ENCODE measurements at places on chromosomes 16 and 17. TPM values are rescaled to one million over a fixed set of nuclear protein-coding genes. Genes with fewer than 3 reads are reported as not detected.

DNA sequence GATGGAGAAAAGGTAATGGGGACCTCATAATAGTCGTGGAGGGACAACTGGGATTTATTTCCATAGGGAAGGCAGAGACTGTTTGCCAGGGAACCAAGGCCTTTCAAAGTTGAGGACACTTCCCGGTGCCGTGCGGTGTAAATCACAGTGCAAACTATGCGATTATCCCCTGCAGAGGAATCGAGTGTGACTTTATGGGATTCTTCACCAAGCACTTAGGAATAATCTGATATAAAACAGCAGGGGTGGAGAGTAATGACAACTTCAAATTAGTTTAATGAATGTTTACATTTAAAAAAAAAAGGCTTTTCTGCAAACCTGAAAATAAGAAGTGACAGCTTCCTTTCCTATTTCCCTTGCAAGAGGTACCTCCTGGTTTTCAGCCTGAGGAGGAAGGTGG lies 538.2 kb downstream of the MAF start:
- no peak overlapping the region for H3K4me3 ChIP-seq
- no peak overlapping the region for H3K27ac ChIP-seq
- no peaks in the 10 kb centered on the region for H3K36me3 ChIP-seq

DNA sequence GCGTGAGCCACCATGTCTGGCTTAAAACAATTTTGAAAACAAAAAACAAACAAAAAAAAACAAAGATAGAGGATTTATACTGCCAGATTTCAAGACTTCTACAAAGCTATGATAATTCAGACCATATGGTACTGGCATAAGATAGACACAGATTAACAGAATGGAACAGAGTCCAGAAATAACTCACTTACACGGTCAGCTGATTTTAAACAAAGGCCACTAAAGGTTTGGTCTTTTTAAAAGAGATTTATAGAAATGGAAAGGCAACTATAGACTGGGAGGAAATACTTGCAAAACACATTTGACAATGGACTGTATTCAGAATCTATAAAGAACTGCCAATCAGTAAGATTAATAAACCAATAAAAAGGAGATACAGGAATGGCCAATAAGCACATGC lies 48.6 kb upstream of the MNT start:
- DNase-seq, result no peak
- H3K4me1 ChIP-seq, result no peaks in the 10 kb centered on the region
- H3K27ac ChIP-seq, result no peak overlapping the region
- H3K27me3 ChIP-seq, result no peaks in the 10 kb centered on the region
- peaks cover 34% of the 10 kb centered on the region for H3K36me3 ChIP-seq

The ARSG gene
- 20.8 TPM for total RNA-seq

GRCh38 chr17:79776376-79777119 lies 1.4 kb upstream of the CBX2 start:
- no peak for DNase-seq
- H3K27me3 ChIP-seq, result no peaks in the 10 kb centered on the region
- peaks cover 13% of the 10 kb centered on the region for H3K4me1 ChIP-seq
- H3K27ac ChIP-seq, result peak overlapping the region; percentile 88
- H3K4me3 ChIP-seq, result peak overlapping the region; percentile 71
- peaks cover 19% of the 10 kb centered on the region for H3K36me3 ChIP-seq

The IRX5 gene
- 2.6 TPM for total RNA-seq

The LYRM9 gene
- total RNA-seq, result 5.8 TPM

The DNASE1 gene
- total RNA-seq, result 24.4 TPM

GRCh38 chr16:53078247-53078646 lies 23.5 kb downstream of the CHD9 start:
- no peak overlapping the region for H3K27ac ChIP-seq
- H3K36me3 ChIP-seq, result peaks cover 8% of the 10 kb centered on the region
- no peaks in the 10 kb centered on the region for H3K4me1 ChIP-seq
- H3K27me3 ChIP-seq, result no peaks in the 10 kb centered on the region
- H3K4me3 ChIP-seq, result no peak overlapping the region

DNA sequence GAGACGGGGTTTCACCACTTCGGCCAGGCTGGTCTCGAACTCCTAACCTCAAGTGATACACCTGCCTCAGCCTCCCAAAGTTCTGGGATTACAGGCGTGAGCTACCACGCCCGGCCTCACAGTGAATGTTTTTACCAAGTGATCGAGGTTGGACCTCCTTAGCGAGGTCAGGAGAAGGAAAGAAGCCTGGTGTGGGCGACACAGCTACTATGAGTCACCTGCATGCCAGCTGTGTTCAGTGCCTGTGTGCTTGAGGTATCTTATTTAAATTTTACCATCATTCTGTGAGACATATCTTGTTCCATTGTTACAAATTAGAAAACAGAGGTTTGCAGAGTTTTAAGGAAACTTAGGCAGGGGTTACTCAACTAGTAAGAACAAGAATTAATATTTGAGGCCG lies 174.8 kb upstream of the DYNLRB2 start:
- H3K27ac ChIP-seq, result no peak overlapping the region
- H3K4me1 ChIP-seq, result peaks cover 5% of the 10 kb centered on the region
- H3K27me3 ChIP-seq, result peaks cover 62% of the 10 kb centered on the region
- no peak overlapping the region for H3K4me3 ChIP-seq

GRCh38 chr17:19301274-19301951 lies 61.1 kb downstream of the B9D1 start:
- no peak overlapping the region for H3K27ac ChIP-seq
- no peaks in the 10 kb centered on the region for H3K36me3 ChIP-seq
- no peak for DNase-seq
- H3K4me1 ChIP-seq, result no peaks in the 10 kb centered on the region

- H3K4me1 ChIP-seq, result no peaks in the 10 kb centered on the region
- no peak overlapping the region for H3K27ac ChIP-seq
- H3K4me3 ChIP-seq, result no peak overlapping the region
- H3K27me3 ChIP-seq, result no peaks in the 10 kb centered on the region
- H3K36me3 ChIP-seq, result no peaks in the 10 kb centered on the region
These were observed 6.7 kb upstream of the HEATR3 start for GRCh38 chr16:50059111-50059510.

- no peaks in the 10 kb centered on the region for H3K36me3 ChIP-seq
- H3K4me1 ChIP-seq, result no peaks in the 10 kb centered on the region
- DNase-seq, result peak; percentile 55
- no peak overlapping the region for H3K4me3 ChIP-seq
- no peak overlapping the region for H3K27ac ChIP-seq
These were observed 19.0 kb upstream of the MON1B start for GRCh38 chr16:77171745-77172635.

The ELMO3 gene
- total RNA-seq, result 11.0 TPM

The CLDN7 gene
- 142 TPM for total RNA-seq

DNA sequence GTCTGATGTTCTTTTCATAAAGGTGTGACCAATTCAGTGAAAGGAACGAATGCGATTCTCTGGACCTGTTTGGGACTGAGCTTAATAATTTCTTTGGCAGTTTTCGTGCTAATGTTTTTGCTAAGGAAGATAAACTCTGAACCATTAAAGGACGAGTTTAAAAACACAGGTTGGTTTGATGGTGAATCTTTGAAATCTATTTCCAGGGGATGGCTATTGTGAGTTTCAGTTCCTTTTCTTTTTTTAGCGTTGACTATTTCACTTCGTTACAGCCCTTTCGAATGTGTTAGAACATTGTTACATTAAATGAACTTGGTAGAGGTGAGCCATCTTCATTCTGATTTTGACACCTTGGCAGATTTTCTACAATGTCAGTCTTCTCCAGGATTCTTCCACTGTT lies 1.2 kb downstream of the TNFRSF17 start:
- H3K27me3 ChIP-seq, result no peaks in the 10 kb centered on the region
- no peak overlapping the region for H3K27ac ChIP-seq
- H3K4me3 ChIP-seq, result no peak overlapping the region
- H3K4me1 ChIP-seq, result no peaks in the 10 kb centered on the region
- DNase-seq, result no peak
- no peaks in the 10 kb centered on the region for H3K36me3 ChIP-seq

GRCh38 chr17:15119968-15120367 lies 145.2 kb downstream of the PMP22 start:
- H3K36me3 ChIP-seq, result no peaks in the 10 kb centered on the region
- DNase-seq, result peak; percentile 39
- H3K4me1 ChIP-seq, result no peaks in the 10 kb centered on the region
- no peaks in the 10 kb centered on the region for H3K27me3 ChIP-seq

DNA sequence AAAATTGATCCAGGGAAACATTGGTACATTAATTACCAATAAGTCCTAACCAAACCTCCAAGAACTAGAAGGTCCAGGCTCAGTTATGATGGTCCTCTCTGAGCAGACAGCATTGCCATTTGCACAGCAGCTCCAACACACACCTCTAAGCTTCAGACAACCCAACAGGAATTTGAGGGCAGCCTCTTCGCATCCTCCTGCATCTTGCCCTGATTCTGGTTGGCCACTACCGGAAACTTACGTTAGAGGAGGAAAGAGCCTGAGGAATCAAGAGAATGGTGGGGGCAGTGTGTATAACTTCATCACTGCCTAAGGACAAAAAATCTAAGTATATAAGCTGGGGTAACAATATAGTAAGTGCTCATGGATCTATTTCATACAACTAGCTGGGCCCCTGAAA lies 15.7 kb downstream of the FAM117A start:
- H3K36me3 ChIP-seq, result no peaks in the 10 kb centered on the region
- H3K27ac ChIP-seq, result no peak overlapping the region
- no peaks in the 10 kb centered on the region for H3K27me3 ChIP-seq
- no peak overlapping the region for H3K4me3 ChIP-seq
- H3K4me1 ChIP-seq, result no peaks in the 10 kb centered on the region
- DNase-seq, result no peak

- H3K4me1 ChIP-seq, result no peaks in the 10 kb centered on the region
- no peak for DNase-seq
- no peak overlapping the region for H3K27ac ChIP-seq
- no peaks in the 10 kb centered on the region for H3K36me3 ChIP-seq
- no peaks in the 10 kb centered on the region for H3K27me3 ChIP-seq
These were observed 23.8 kb downstream of the SLC12A3 start for GRCh38 chr16:56888806-56889205.

- no peak overlapping the region for H3K27ac ChIP-seq
- H3K36me3 ChIP-seq, result no peaks in the 10 kb centered on the region
- peak overlapping the region; percentile 31 for H3K4me3 ChIP-seq
- DNase-seq, result peak; percentile 97
- H3K27me3 ChIP-seq, result peaks cover 13% of the 10 kb centered on the region
- H3K4me1 ChIP-seq, result peaks cover 8% of the 10 kb centered on the region
These were observed 259.0 kb downstream of the HS3ST4 start for GRCh38 chr16:25950586-25951281.

- no peak for DNase-seq
- no peak overlapping the region for H3K4me3 ChIP-seq
- H3K27ac ChIP-seq, result no peak overlapping the region
- no peaks in the 10 kb centered on the region for H3K27me3 ChIP-seq
- H3K4me1 ChIP-seq, result peaks cover 10% of the 10 kb centered on the region
- H3K36me3 ChIP-seq, result peaks cover 4% of the 10 kb centered on the region
These were observed 63.0 kb downstream of the BAIAP2 start for GRCh38 chr17:81097943-81098308.

DNA sequence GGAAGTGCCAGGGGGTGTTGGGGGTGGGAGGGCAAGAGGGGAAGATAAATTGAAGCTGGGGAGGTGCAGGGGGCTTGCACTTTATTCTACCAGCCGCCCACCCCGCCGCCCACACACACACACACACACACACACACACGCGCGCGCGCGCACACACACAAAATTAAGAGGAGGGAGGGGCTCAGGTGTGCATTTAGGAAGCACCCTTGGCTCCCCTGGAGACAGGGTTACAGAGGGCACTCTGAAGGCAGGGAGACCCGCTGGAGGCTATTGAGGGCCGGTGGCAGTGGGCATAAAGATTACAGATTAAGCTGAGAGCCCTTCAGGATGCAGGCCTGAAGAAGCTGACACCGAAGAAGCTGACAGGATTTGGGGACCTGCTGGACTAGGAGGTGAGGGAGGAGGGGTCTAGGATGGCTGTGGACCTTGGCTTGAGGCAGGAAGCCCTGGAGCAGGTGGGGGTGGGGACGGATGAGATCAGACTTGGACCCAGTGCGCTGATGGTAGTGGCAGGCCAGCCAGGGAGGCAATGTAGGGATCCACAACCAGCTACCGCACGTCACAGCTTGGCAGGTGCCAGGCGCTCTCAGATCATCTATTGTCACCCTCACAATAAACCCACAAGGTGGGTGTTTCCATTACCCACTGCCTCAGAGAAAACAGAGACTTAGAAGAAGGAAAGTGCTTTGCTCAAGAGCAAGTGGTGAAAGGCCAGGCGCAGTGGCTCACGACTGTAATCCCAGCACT lies 772 bp upstream of the SAMD14 start:
- H3K4me3 ChIP-seq, result peak overlapping the region; percentile 73
- peaks cover 12% of the 10 kb centered on the region for H3K36me3 ChIP-seq
- H3K4me1 ChIP-seq, result no peaks in the 10 kb centered on the region
- H3K27me3 ChIP-seq, result no peaks in the 10 kb centered on the region
- DNase-seq, result peak; percentile 85

GRCh38 chr17:50474523-50474922 lies 4.1 kb upstream of the RSAD1 start:
- no peak for DNase-seq
- no peaks in the 10 kb centered on the region for H3K4me1 ChIP-seq
- H3K27ac ChIP-seq, result no peak overlapping the region
- H3K4me3 ChIP-seq, result no peak overlapping the region
- H3K36me3 ChIP-seq, result no peaks in the 10 kb centered on the region

DNA sequence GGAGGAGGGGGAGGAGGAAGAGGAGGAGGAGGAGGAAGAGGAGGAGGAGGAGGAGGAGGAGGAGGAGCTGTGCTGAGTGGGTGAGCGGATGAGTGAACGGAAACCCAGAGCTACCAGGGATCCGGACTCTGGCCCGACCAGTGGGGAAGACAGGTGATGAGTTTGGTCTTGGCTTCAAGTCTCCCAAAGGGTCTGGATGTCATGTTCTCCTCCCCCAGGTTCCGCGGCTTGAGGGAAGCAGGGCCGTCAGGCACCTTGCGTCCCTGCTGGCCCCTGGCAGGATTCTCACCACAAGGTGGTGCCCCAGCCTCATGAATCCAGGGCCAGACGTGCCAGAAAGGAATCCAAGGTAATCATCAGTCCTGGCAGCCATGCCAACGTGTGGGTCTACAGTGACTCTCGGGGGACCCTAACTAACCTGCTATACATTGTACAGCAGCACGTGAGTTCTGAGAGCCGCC lies 13.5 kb upstream of the ABAT start:
- H3K27ac ChIP-seq, result no peak overlapping the region
- H3K27me3 ChIP-seq, result no peaks in the 10 kb centered on the region
- H3K36me3 ChIP-seq, result no peaks in the 10 kb centered on the region
- peak; percentile 96 for DNase-seq
- no peaks in the 10 kb centered on the region for H3K4me1 ChIP-seq

- peak; percentile 14 for DNase-seq
- no peaks in the 10 kb centered on the region for H3K36me3 ChIP-seq
- no peaks in the 10 kb centered on the region for H3K4me1 ChIP-seq
- no peak overlapping the region for H3K4me3 ChIP-seq
These were observed 73.2 kb upstream of the CDH5 start for GRCh38 chr16:66293207-66293735.

GRCh38 chr16:4865231-4865860 lies 18.1 kb downstream of the UBN1 start:
- H3K4me3 ChIP-seq, result no peak overlapping the region
- H3K27me3 ChIP-seq, result no peaks in the 10 kb centered on the region
- H3K27ac ChIP-seq, result no peak overlapping the region
- H3K4me1 ChIP-seq, result peaks cover 8% of the 10 kb centered on the region
- peaks cover 71% of the 10 kb centered on the region for H3K36me3 ChIP-seq

GRCh38 chr17:30570596-30571265 lies 93.5 kb downstream of the GOSR1 start:
- H3K4me3 ChIP-seq, result no peak overlapping the region
- H3K4me1 ChIP-seq, result no peaks in the 10 kb centered on the region
- no peaks in the 10 kb centered on the region for H3K27me3 ChIP-seq
- peak; percentile 77 for DNase-seq
- H3K27ac ChIP-seq, result no peak overlapping the region

GRCh38 chr17:72506773-72507172 lies 386.0 kb downstream of the SOX9 start:
- H3K4me3 ChIP-seq, result no peak overlapping the region
- H3K27me3 ChIP-seq, result peaks cover 7% of the 10 kb centered on the region
- H3K27ac ChIP-seq, result no peak overlapping the region
- DNase-seq, result no peak

The SCGB1C2 gene
- total RNA-seq, result not detected

The ABCC6 gene
- 5.6 TPM for total RNA-seq

All from endodermal cell (in vitro differentiated cells).